ENCODE measurements at places on chromosomes 4 and X. TPM values are rescaled to one million over a fixed set of nuclear protein-coding genes. Genes with fewer than 3 reads are reported as not detected.

SLC6A8 gene
- total RNA-seq: 65.6 TPM

USP51 gene
- total RNA-seq: 5.1 TPM

RASL11B gene
- 22.7 TPM for total RNA-seq

GPC3 gene
- total RNA-seq: 859 TPM

OPRPN gene
- not detected for total RNA-seq

BBS12 gene
- 3.2 TPM for total RNA-seq

PRDM8 gene
- 2.4 TPM for total RNA-seq

DDIT4L gene
- total RNA-seq: 6.9 TPM

NAP1L5 gene
- 4.9 TPM for total RNA-seq

SEPSECS gene
- 9.2 TPM for total RNA-seq

GRCh38 chr4:184740980-184741391 lies 7.1 kb upstream of the CENPU start:
- DNase-seq: no peak

DNA sequence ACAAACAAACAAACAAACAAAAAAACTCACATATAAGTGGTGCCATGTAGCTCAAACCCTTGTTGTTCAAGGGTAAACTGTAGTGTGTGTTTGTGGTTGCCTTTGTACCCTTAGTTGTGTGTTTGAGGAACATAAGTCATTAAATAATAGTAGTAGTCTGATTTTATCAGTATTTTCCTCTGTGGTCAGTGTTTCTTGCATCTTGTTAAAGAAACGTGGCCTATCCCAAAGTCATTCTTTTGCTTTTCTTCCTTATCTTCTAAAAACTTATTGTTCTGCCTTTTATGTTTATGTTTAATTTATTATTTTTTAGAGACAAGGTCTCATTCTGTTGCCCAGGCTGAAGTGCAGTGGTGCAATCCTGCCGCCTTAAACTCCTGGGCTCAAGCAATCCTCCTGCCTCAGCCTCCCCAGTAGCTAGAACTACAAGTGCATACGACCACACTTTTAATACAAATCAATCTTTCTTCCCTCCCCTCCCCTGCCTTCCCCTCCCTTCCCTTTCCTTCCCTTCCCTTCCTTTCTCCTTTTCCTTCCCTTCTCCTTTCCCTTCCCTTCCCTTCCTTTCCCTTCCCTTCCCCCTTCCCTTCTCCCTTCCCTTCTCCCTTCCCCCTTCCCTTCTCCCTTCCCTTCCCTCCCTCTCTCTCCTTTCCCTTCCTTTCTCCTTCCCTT lies 26.4 kb downstream of the PRIMPOL start:
- DNase-seq: no peak

GRCh38 chr4:41331224-41331623 lies 74.5 kb downstream of the UCHL1 start:
- DNase-seq: no peak

GRCh38 chrX:19659929-19660328 lies 144.6 kb upstream of the MAP3K15 start:
- DNase-seq: no peak

DNA sequence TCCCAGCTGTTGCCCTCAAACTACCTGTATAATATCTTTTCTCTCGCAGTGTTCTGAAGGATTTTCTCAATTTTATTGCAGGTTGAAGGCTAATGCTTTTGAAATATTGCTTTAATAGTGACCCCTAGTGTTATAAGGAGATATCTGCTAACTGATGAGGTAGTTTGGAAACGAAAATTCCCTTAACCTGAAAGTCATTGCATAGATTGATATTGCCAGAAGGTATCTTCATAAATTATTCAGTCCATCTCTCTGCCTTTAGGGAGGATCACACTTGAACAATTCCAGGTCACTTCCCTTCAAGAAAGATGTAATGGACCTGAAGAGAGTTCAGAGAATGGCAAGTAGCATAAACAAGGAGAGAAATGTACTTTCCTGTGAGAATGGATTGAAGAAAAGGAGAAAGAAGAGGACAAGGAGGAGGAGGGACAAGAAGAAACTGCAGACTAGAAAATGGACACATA lies 44.1 kb downstream of the TIGD4 start:
- no peak for DNase-seq

GRCh38 chr4:40702137-40702799 lies 47.5 kb upstream of the NSUN7 start:
- no peak for DNase-seq

DNA sequence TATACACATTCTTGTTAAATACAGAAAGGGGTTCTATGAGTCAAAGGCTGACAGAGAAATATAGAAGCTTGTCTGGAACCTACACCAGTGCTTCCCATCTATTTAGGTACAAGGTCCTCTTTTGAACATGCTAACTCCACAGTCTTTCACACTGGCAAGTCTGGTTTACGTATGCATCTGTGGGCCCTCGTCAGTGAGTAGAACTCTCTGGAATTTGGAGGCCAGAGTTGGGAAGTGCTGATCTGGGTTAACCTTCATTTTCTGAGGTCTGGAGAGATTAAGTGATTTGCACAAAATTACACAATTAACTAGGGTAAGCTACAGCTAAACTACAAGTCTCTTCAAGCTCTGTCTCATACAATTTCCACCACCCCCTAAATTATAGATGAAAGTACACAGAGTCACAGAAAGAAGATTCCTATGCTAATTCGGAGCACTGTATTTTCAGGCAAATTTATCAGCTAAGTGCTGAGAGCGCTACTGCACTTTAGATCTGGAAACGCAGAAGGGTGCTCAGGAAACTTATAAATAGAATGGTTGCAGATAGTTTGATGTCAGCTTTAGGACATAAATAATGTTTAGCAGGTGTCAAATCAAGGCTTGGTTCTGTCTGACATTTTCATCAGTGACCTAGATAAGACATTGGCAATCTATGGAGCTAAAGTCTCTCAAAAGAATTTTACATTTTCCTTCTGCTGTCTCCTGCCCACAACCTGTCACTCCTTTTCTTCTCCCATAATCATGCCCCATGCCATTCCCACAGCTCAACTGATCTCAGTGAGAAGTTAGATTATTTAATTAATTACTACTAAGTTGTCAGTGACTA lies 43.0 kb upstream of the PDLIM5 start:
- no peak for DNase-seq

DNA sequence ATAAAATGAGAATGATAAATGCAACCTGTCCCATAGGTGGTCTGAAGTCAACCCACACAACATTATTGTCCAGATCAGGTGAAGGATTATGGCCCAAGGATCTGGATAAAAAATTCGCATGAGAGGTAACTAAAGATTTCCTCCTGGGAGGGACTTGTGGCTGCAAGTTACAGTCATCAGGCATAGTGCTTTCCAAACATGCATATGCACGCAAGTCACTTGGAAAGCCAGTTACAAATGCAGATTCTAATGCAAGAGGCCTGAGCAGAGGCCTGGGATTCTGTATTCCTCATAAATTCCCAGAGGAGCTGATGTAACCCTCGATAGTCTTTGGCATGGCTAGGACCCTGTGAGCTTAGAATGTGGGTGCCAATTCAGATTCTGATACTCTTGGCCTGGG lies 21.1 kb downstream of the HS3ST1 start:
- DNase-seq: no peak

- DNase-seq: no peak
Measured at GRCh38 chr4:82630079-82630478, 68.3 kb upstream of the TMEM150C start.

- DNase-seq: no peak
Measured at GRCh38 chr4:149293046-149293649, 522.5 kb downstream of the IQCM start.

DNA sequence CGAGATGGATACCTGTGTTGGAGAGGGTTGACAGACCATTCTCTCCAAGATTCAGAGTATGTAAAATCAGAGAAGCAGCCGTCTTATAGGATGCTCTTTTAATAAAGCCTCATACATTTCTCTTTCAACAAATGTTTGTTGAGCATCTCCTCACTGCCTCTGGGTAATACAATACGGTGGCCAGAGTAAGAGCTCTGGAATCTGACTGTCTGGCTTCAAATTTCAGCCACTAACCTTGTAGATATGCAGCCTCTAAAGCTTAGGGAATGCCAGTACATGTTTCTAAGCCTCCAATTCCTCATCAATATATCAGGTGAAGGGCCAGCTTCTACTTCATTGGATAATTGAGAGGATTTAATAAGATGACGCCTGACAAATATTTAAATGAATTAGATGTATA lies 61.3 kb downstream of the CLNK start:
- DNase-seq: no peak

GRCh38 chr4:31784558-31784957 lies 1064.4 kb downstream of the PCDH7 start:
- DNase-seq: no peak

GRCh38 chr4:6546681-6547447 lies 28.1 kb upstream of the MAN2B2 start:
- peak; percentile 67 for DNase-seq

GRCh38 chr4:96525898-96526297 lies 686.0 kb downstream of the PDHA2 start:
- no peak for DNase-seq

- DNase-seq: no peak
Measured at GRCh38 chr4:90745176-90745575, 618.0 kb downstream of the CCSER1 start.

DNA sequence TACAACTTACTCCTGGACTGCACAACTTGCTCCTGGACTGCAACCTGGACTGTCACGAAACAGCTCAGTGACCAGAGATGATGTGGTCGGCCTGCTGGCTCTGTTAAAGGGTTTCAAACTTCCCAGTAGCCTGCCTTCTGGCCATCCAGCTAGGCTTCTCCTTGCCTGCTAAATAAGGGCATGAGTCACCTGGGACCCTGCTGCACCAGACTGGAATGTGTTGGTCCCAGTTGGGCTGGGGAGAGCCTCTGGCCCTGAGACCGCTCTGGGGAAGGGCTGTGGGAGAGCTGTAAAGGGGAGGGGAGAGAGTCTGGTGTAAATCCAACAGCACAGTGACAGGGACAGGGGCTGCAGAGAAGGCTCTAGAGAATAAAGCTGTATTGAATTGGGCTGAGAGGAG lies 165.8 kb downstream of the VSIG4 start:
- no peak for DNase-seq

- DNase-seq: peak; percentile 44
Measured at GRCh38 chrX:104270916-104271512, 16.3 kb upstream of the ESX1 start.

GRCh38 chrX:45154462-45154861 lies 46.2 kb downstream of the DIPK2B start:
- no peak for DNase-seq

GRCh38 chr4:15495621-15496020 lies 25.9 kb downstream of the CC2D2A start:
- no peak for DNase-seq

DNA sequence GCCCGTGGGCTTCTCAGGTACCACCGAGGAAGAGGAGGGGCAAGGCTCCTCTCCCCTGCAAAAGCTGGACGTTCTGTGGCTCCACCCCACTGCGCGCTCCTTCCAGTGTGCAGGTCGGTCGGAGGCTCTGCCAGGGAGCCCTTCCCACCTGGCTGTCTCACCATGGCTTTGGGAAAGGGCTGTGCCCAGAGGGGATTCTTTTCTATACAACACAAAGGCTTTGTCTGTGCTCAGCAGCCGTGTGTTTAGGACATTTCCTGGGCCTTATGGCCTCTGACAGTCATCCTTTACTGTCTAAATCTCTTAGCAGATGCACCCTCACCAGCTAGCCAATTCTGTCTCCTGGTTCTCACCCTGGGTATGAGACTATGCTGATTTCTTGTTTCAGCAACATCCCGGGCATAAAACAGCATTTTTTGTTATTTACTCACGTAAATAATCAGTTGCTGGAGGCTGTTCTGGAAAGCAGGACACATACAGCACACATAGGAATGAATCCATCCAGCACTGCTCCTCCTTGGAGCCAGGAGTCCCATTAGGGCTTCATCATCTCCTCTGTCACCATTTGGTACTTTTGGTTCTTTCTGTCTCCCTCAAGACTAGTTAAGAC lies 20.4 kb upstream of the ATXN3L start:
- DNase-seq: no peak

DNA sequence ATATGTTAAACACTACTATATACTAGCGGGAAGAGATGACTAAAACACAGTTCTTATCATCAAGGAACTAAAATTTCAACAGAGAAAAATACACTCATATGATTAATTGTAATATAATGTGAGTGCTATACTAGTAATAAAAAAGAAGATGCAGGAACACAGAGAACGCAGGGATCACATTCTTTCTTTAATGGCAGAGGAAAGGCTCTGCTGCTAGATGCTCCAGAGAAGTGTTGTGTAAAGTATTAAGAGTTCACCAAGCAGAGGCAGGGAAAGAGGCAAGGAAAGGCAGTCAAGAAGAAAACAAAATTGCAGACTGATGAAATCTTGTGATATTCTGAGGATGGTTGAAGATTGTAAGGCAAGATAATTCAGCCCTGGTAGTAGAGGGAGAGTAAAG lies 394.7 kb downstream of the PDGFC start:
- DNase-seq: no peak

GRCh38 chr4:138555584-138555983 lies 313.4 kb upstream of the SLC7A11 start:
- DNase-seq: no peak

DNA sequence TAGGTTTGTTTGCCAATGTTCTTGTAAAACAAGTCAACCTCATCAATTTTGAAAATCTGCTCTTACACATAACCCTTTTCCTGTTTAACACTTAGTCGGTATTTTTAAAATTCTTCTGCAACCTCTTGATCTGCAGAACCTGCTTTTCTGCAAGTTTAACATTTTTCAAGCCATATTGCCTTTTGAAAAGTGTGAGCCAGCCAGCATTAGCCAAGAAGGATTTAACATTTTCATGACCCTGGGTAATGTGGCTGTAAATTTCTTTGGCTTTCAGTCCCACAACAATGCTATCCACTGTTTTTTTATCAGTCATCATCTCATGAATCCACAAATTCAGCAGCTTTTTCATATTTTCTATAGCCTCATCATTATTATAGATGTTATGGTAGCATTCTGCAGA lies 956.5 kb downstream of the FAT4 start:
- no peak for DNase-seq

- no peak for DNase-seq
Measured at GRCh38 chr4:152997771-152998487, 61.8 kb downstream of the FHDC1 start.

DNA sequence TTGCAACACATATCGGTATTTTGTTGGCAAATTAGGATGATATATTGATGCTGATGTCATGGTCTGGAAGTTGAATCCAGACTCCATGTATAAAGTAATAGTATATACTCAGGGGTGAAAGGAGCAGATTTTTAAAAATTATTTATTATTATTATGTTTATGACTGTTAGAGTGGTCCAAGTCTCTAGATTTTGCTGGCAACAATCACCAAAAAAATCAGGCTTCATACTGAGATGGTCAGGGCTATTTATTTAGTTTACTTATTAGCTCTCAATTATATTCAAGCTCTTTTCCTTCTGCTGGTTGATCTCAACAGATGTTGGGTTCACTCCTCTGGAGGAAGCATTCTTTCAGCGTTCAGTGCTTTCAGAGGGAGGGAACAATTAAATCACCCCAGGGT lies 73.9 kb upstream of the VCX3B start:
- DNase-seq: no peak

DNA sequence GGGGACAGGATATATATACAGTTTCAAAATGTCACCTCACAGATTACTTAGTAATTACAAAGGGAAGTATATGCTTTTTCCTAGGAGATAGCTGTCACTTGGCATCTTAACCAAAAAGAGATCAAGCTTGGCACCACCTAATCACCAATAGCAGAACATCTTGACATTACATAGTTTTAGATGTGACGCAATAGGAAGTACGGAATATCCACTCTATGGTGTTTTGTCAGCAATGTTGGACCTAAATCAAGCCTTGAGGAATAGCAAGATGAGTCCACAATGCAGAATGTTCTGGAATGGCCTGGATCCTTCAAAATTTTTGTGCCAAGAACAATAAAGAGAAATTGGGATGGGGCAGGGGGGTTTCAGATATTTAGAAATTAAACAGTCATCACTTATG lies 1488.2 kb downstream of the FSTL5 start:
- no peak for DNase-seq

- no peak for DNase-seq
Measured at GRCh38 chrX:153627675-153628111, 19.3 kb upstream of the DUSP9 start.
